ENCODE measurements at places on chromosomes 2 and 18.

- DNase-seq, result peak; percentile 70
Observed at GRCh38 chr2:28355521-28356094, 37.0 kb upstream of the FOSL2 start.

- no peak for DNase-seq
Observed at GRCh38 chr2:121376535-121377250, 91.7 kb upstream of the TFCP2L1 start.

GRCh38 chr18:57648414-57648813, 26.8 kb upstream of the NARS1 start:
- DNase-seq, result no peak

GRCh38 chr2:226887940-226888339, 52.1 kb downstream of the RHBDD1 start:
- peak; percentile 40 for DNase-seq

GRCh38 chr2:12091201-12091806, 344.9 kb downstream of the LPIN1 start:
- peak; percentile 75 for DNase-seq

GRCh38 chr18:76475450-76476194, 19.4 kb downstream of the ZNF516 start:
- peak; percentile 34 for DNase-seq

DNA sequence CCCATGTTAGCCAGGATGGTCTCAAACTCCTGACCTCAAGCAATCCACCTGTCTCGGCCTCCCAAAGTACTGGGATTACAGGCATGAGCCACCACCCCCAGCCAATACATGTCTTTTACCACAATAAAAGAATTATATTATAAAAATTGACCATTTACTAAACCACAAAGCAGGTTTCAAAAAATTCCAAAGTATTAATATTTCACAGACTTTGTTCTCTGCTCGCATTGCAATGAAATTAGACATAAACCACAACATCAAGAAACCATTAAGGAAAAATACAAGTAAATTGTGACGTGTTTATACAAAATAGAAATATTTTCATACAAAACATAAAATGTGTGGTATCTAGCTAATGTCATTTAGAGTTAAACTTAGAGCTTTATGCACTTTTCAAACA, 13.4 kb upstream of the MAPRE3 start:
- DNase-seq, result no peak
